NCI-H2081 treated with DMSO at 0.1 percent for 48 hours (cell line): ENCODE measurements at places on chromosomes 13 and 19.

DNA sequence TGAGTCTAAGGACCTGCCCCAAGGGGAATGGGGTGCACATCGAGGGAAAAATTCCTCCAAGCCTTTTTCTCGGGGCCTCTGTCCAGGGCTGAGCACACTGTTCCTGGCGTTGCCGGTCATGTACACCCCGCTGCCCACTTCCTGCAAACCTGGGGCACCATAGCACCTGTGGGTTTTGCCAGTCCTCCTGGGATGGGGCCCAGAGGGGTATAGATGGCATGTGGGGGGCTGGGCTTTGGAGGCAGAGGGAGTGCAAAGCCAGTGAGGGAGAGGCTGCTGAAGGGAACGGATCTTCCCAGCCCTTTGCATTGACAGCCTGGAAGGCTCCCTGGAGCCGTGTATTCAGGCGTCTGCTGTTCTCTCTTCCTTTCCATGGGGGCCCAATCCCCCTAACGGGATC is 187.3 kb downstream of the ZNF536 start:
- DNase-seq: no peak

- DNase-seq: no peak
These were observed 60.3 kb upstream of the CLDN10 start for GRCh38 chr13:95492044-95492801.

DNA sequence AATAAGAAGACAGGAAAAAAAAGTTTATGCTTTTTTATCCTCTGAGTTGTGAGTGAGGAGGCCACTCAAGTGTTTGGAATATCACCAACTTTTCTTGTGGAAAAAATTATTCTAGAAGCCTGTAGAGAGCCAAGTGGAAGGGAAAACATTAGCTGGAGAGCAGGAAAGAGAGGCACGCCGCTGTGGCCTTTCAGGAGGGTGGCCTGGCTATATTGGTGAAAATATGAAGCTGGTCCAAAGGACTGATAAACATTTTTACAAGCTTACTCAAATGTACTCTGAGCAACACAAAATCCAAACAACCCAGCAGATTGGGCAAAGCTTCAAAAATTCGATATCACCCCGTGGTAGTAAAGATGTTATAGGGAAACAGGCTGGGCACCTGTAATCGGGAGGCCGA is 2.3 kb upstream of the EIF3G start:
- DNase-seq: no peak

DNA sequence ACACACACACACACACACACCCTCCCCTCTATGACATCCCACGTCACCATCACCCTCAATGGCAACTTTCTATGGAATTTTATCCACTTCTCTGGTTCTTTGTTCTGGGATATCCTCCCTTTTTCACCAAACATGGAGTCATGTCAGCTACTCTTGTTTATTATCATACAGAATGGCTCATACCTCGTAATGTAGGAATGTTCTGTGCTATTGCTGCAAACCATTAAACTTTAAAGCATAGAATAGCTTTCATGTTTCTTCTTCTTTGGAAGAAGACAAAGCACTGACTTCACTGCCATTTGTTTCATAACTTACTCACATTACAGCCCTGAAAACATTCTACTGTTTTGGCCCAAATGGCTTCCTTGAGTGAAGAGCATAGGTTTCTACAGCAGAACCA is 163.4 kb downstream of the FOXO1 start:
- DNase-seq: no peak

- DNase-seq: no peak
These were observed 30.9 kb upstream of the PSG9 start for GRCh38 chr19:43300206-43300605.
